ENCODE measurements at places on chromosomes 7 and 10.

DNA sequence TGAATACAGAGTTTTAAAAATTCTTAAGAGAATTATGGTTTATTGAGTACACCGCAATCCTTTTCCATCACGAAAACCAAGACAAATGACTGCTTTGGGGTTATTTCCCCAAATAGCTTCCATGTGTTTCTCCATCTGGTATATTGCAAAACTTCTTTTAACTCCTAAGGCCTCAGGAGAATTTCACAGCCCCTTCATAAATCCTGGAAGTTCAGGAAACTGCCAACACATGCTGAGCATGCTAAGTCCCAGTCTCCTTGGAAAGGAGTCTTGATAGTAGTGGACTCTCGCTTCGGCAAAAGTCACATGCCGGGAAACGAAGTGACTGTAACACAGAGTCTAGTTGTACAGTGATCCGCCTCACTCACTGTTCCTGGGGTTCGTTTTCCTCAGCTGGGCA lies 88.1 kb upstream of the RSU1 start:
- H3K4me1 ChIP-seq: peaks cover 4% of the 10 kb centered on the region
- no peak overlapping the region for H3K4me3 ChIP-seq
- H3K27ac ChIP-seq: no peak overlapping the region
- no peaks in the 10 kb centered on the region for H3K27me3 ChIP-seq

DNA sequence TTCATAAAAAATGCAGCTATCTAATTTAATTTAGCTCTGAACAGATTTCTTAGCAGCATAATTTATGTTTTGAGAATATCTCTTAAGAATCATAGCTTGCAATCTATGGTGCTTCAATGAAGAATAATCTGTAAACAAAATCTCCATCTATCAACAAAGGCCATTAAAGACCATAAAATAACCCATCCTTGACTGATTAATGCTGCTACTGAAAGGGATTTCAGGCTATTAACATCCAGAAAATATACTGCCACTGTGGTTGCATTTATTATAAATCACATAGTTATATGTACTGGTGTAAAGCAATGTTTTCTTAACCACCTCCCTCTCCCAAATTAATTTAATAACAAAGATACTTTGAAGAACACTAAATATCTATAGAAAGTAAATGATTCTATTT lies 191.6 kb downstream of the PCDH15 start:
- no peak overlapping the region for H3K4me3 ChIP-seq
- DNase-seq: no peak
- H3K36me3 ChIP-seq: no peaks in the 10 kb centered on the region
- no peak overlapping the region for H3K27ac ChIP-seq
- H3K4me1 ChIP-seq: no peaks in the 10 kb centered on the region

DNA sequence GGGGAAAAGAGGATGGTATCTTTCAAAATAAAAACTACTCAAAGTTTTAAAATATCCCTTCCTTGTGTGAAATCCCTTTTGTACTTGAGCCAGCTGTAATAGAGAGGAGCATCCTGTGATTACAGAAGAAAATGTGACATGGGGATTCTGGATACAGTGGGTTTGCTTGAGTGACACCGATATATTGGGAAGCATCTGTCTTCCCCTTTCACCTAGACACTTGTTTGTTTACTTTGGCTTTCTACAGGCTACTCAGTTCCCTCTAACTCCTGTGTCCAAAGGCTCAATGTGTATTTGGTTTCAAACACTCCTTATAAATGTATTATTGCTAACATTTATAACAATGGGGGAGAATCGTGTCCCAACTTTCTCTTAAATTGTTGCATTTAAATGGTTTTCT lies 24.4 kb downstream of the CPED1 start:
- no peaks in the 10 kb centered on the region for H3K27me3 ChIP-seq
- H3K36me3 ChIP-seq: no peaks in the 10 kb centered on the region
- no peak for DNase-seq
- H3K4me1 ChIP-seq: no peaks in the 10 kb centered on the region
- H3K27ac ChIP-seq: no peak overlapping the region
- no peak overlapping the region for H3K4me3 ChIP-seq

- no peak overlapping the region for H3K27ac ChIP-seq
- no peaks in the 10 kb centered on the region for H3K4me1 ChIP-seq
- H3K4me3 ChIP-seq: no peak overlapping the region
- no peaks in the 10 kb centered on the region for H3K27me3 ChIP-seq
Measured at GRCh38 chr7:121037957-121038716, 49.6 kb downstream of the CPED1 start.

DNA sequence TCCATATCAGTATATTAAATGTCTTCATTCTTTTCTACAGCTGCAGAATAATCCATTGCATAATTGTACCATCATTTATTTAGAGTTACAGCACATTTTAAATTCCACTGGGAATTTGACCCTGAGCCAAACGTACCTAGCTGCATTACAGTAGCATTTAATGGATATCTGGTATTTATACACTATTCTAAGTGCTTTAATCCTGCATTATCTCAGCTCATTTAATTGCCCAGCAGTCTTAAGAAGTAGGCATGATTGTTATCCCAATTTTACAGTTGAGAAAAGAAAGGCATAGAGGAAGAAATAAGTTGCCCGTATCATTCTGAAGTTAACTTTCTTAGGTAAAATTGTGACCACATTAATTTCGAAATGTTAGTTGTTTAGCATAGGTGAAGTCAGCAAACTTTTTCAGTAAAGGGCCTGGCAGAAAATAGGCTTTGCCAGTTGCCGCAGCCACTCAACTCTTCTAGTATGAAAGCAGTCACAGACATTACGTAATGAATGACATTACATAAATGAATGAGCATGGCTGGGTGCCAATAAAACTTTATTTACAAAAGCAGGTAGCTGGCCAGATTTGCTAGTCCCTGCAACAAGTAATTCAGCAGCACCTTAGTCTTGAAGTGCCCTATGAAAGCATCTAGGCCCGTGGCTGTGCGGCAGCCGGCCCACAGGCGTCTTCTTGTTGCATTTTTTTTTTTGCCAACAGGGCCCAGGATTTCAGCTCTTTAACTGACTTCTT lies 30.0 kb downstream of the GUSB start:
- H3K4me3 ChIP-seq: no peak overlapping the region
- no peak for DNase-seq
- H3K27me3 ChIP-seq: no peaks in the 10 kb centered on the region
- no peaks in the 10 kb centered on the region for H3K4me1 ChIP-seq

DNA sequence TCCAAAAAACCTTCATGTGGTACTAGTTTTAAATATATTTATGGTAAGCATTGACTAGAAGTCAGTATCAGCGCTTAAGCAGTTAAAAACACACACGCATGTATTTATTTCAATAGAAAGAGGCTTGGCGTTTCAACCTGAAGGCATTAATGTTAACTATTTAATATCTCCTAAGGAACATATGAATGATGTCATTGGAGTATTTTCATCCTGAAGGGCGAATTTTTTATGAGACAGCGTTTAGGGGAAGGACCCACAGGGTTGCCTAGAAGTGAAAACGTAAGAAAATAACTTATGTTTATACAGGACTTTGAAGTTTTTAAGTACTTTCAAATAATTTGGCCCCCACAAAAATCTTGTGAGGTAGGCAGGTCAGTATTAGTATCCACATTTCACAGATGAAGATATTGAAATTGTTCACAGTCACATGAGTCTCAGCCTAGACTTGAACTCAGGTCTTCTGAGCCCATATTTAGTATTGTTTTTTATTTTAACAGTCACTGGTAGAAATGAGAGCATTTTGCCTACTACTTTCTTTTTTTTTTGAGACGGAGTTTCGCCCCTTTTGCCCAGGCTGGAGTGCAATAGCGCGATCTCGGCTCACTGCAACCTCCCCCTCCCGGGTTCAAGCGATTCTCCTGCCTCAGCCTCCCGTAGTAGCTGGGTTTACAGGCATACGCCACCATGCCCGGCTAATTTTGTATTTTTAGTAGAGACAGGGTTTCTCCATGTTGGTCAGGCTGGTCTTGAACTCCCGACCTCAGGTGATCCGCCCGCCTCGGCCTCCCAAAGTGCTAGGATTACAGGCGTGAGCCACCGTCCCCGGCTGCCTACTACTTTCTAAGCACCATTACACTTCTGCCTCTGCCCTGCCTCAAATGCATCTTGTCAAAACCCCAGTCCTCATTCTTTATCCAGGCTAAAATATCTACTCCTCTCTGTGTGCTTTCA lies 1.8 kb downstream of the SLK start:
- H3K27ac ChIP-seq: peak overlapping the region; percentile 74
- DNase-seq: no peak
- no peaks in the 10 kb centered on the region for H3K27me3 ChIP-seq
- H3K4me3 ChIP-seq: peak overlapping the region; percentile 59
- H3K4me1 ChIP-seq: peaks cover 48% of the 10 kb centered on the region
- no peaks in the 10 kb centered on the region for H3K36me3 ChIP-seq

GRCh38 chr7:68321076-68321639 lies 1277.1 kb upstream of the AUTS2 start:
- DNase-seq: no peak
- no peak overlapping the region for H3K27ac ChIP-seq
- H3K27me3 ChIP-seq: no peaks in the 10 kb centered on the region
- H3K4me1 ChIP-seq: no peaks in the 10 kb centered on the region

DNA sequence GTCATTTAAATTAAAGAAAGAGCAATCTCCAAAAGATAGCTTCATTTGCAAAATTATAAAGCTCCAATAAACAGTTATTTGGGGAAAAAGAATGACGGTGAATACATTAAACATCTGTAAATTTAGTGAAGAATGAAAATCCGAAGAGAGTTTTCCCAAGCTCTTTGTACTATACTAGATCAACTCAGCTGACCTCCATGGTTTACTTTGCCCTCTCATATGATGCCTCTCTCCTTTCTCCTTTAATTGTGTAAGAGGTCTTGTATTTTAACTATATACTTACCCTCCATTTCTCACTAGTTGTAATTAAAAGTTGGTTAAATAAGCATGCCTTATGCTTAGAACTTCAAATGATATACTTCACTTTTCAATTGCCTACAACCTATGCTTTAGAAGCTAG lies 125.8 kb downstream of the CACNA2D1 start:
- H3K4me1 ChIP-seq: no peaks in the 10 kb centered on the region
- no peaks in the 10 kb centered on the region for H3K36me3 ChIP-seq
- no peak overlapping the region for H3K4me3 ChIP-seq
- no peak overlapping the region for H3K27ac ChIP-seq
- DNase-seq: no peak
- H3K27me3 ChIP-seq: no peaks in the 10 kb centered on the region

GRCh38 chr7:96224685-96225084 lies 97.2 kb downstream of the SLC25A13 start:
- H3K27ac ChIP-seq: no peak overlapping the region
- no peaks in the 10 kb centered on the region for H3K4me1 ChIP-seq
- H3K36me3 ChIP-seq: no peaks in the 10 kb centered on the region
- no peak overlapping the region for H3K4me3 ChIP-seq

GRCh38 chr7:115008465-115009114 lies 86.7 kb downstream of the MDFIC start:
- H3K27me3 ChIP-seq: no peaks in the 10 kb centered on the region
- peak overlapping the region; percentile 55 for H3K27ac ChIP-seq
- peak; percentile 41 for DNase-seq
- peak overlapping the region; percentile 25 for H3K4me3 ChIP-seq
- H3K36me3 ChIP-seq: no peaks in the 10 kb centered on the region

DNA sequence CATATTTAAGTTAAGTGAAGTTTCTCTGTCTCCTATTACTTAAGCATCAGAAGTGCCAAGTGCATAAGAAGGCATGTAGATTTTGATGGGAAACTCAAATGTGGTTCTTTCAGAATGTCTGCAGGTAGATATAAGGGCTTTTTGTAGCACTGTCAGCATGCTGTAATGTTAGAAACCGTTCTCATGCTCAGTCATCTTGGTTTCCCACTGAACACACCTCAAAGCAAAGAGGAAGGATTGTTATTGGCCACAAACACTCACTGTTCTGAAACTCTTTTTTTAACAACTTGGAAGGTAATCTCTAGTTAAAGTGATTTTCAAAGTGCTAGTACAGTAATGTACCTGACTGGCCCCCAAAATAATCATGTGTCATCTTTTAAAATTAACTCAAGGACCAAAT lies 126.0 kb downstream of the AASS start:
- no peak overlapping the region for H3K4me3 ChIP-seq
- DNase-seq: no peak
- no peaks in the 10 kb centered on the region for H3K27me3 ChIP-seq

DNA sequence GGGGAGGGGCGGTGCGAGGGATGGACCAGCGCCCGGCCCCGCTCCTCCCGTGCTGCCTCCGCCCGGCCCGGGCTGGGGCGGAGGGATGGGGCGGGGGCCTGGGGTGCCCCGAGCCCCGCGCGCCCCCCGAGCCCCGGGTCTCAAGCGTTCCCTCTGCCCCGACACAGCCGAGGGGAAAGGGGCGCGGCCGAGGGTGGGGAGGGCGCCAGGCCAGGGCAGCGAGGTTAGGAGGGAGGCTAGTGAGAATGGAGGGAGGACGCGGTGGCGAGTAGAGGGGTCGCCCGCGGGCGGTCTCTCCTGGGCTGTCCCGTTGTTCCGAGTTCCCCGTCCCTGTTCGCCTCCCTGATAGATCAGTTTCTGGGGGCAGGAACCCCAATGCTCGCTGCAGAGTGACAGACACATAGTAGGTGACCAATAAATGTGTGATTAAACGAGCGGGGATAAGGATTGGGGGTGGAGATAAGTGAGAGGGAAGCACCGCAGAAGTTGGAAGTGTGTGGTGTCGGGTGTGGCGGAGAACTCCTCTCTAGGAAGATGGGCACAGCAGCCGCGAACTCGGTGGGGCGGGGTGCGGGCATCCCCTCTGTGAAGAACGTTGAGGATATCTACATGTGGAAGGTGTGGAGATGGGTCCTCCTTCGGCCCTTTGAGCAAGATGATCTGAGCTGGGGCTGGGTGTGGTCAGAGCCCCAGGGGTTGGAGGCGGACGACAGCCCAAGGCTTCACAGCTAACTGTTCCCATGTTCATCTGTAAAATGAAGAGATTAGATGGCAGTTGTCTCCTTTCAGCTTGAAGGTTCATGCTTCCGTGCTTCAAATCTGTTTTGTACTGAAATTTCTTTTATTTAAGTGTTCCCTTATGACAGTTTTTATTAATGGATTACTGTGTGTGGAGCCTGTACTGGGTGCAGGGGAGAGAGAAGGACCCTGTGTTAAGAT lies 580 bp downstream of the ZNF775 start:
- H3K27ac ChIP-seq: peak overlapping the region; percentile 63
- H3K27me3 ChIP-seq: no peaks in the 10 kb centered on the region
- no peak for DNase-seq
- peak overlapping the region; percentile 89 for H3K4me3 ChIP-seq
- peaks cover 38% of the 10 kb centered on the region for H3K4me1 ChIP-seq

DNA sequence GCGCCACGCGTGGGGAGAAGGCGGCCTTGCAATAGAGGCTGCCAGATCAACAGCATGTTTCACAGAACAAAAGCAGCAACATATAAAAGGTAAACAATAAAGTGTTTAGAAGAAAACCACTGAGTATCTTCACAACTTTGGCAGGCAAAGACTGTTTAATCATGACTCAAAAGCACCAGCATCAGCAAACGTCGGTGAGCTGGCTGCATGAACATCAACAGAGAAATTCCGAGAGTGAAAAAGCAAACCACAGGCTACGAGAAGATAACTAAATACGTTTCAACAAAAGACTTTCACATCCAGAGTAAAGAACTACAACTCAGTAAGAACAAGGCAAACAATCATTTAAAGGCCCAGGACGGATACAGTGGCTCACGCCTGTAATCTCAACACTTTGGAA lies 172.0 kb downstream of the MAD1L1 start:
- H3K4me1 ChIP-seq: peaks cover 3% of the 10 kb centered on the region
- no peaks in the 10 kb centered on the region for H3K27me3 ChIP-seq
- no peak overlapping the region for H3K4me3 ChIP-seq
- no peak overlapping the region for H3K27ac ChIP-seq
- no peak for DNase-seq
- no peaks in the 10 kb centered on the region for H3K36me3 ChIP-seq
